ENCODE measurements at places on chromosomes 4 and X.

DNA sequence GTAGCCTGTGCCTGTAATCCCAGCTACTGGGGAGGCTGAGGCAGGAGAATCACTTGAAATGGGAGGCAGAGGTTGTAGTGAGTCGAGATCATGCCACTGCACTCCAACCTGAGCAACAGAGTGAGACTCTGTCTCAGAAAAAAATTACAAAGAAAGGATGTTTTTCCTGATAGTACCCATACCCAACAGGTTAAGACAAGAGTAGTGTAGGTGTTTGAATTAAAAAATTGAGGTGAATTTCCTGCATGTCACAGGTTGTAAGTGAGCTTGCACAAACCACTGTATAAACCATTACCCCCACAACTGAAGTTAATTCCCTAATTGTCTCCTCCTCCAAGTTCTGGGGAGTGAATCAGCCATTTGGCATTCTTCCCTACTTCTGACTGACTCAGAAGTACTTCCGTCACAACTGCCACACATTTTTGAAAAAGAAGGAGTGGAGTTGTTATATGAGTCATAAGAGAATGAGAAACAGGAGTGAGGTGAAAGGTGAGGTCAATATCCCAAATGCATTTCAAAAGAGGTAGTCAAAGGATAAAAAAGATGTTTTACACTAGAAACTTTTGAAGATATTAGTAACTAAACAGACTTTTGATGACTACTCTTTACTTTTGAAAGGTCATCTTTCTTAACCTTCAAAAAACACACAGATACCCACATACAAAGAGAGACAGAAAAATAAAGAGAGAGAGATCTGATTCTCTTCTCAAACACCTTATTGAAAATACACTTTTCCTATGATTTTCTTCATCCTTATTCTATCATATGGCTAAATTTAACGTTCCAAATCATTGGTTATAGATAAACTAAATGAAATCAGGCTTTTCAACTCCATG is 134.5 kb downstream of the BTC start:
- DNase-seq: no peak

- no peak for DNase-seq
These were observed 169.8 kb upstream of the JADE1 start for GRCh38 chr4:128639541-128640270.

- DNase-seq: no peak
These were observed 136.8 kb downstream of the KLF8 start for GRCh38 chrX:56368962-56369361.

GRCh38 chrX:30971774-30972603 is 82.9 kb upstream of the TAB3 start:
- no peak for DNase-seq

- no peak for DNase-seq
These were observed 235.7 kb downstream of the NKX6-1 start for GRCh38 chr4:84263415-84263814.

GRCh38 chr4:158035662-158036195 is 137.1 kb downstream of the GASK1B start:
- no peak for DNase-seq

DNA sequence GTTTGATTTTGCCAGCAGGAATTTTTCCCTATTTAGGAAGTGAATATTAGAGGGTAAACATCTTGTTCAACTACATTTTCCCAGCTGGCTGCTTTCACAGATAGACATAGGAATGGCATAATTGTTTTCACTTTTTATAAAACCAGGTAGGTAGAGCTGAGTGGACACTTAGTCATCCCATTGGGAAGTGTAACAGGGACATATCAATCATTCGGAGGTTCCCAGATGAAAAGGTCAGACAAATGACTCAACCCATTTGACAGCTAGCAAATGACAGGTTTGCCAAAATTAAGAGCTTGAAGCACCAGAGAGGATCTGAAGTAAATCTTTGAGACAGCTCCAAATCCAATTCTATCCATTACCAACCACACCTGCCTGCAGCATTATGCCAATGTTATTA is 205.3 kb downstream of the SLC39A8 start:
- no peak for DNase-seq

DNA sequence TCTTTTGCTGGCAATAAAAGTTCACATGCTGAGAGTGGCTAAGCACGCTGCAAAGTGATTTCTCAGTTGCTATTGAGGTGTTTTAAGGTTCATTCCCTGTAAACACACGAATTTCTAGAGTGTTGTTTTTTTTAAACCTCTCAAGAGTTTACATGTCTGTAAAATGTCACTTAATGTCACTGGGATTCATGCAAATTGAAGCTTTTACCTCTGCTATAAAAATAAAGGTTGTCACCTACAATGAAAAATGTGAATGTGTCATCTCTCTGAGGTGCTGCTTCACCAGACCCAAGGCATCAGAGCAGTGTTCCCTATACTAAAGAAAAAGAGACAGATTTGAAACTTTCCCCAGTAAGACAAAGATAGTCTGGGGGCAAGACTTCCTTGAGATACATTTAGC is 127.0 kb downstream of the PPA2 start:
- no peak for DNase-seq

DNA sequence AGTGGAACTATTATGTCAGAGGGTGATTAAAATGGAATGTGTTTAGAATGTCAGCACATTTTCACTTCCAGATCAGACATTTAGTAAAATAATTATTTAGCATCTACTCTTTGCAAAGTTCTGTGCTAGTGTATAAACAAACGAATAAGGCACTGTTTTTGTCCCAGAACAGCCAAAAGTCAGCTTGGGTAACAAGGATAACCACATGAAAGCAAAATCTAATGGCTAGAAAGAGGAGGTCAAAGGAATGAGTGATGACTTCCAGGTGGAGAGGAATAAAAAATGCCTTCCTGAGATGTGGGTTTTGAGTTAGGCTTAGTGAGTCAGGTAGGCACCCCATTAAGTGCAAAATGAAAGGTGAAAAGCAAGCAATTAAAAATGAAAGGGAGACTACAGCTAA is 112.6 kb downstream of the ATP10D start:
- no peak for DNase-seq

- no peak for DNase-seq
These were observed 78.3 kb upstream of the C1QTNF7 start for GRCh38 chr4:15349531-15349935.

GRCh38 chrX:17098516-17099247 is 152.2 kb downstream of the REPS2 start:
- peak; percentile 2 for DNase-seq

DNA sequence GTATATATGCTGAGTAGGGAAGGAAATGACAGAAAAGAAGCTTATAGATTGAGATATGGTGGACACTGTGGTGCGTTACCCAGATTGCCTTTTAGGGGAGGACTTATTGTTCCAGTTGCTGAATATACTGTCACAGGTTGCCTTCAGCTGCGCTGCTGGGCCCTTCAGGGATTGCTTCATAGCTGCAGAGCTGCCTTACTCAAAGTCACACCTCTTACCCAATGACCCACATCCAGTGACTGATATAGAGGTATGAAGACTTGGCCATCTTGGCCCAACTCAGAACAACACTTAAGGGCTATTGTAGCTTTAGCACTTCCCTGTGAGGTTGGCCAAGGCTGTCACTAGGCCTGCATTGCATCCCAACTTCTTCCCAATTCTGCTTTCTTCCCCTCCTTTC is 63.4 kb upstream of the TMEM164 start:
- DNase-seq: no peak

GRCh38 chr4:179894066-179894778 is 2349.0 kb upstream of the TENM3 start:
- DNase-seq: no peak

- DNase-seq: no peak
These were observed 43.2 kb downstream of the PCDH7 start for GRCh38 chr4:30763321-30763727.

- DNase-seq: no peak
These were observed 15.3 kb upstream of the SLC10A4 start for GRCh38 chr4:48467891-48468290.

DNA sequence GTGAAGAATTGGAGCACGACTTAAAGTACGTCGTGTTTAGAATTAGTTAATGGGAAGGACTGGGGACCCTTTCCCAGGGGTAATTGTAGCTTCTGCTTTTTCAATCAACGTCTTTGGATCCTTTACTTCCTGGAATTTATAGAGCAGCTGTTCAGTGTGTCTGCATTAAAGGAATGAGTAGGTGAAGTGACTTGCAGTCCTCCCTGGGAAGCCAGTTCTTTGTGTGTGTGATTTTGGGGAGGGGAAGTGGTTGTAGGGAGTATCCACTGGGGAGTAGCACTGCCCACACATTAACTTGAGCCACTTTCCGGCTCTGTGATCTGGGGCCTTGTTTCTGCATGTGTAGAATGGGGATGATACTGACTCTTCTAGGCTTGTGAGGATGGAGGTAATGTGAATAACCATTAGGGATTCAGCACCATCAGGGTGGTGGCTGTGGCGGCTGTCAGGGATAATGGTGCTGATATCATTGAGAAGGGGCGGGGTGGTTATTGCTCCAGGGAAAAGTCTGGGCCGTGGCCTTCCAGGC is 54.7 kb downstream of the TMEM131L start:
- no peak for DNase-seq

- no peak for DNase-seq
These were observed 2.0 kb downstream of the PCDH19 start for GRCh38 chrX:100407784-100408712.

DNA sequence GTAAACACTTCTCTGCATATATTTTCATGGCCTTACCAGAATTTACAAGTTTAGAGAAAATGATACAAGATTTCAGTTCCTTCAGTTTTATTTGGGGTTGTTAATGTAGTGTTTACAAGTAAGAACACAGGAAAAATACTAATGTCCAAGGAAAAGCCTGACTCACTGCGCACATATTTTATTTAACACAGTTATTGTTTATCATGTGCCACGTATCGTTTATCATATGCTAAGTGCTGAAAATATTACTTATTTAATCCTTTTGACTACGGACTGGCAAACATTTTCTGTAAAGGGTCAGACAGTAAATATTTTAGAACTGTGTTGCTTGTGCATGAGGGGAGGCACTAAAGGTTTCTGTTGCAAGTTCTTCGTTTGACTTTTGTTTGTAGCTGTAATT is 794 bp downstream of the HSD17B13 start:
- DNase-seq: no peak

GRCh38 chrX:80354966-80355465 is 65.2 kb upstream of the TENT5D start:
- DNase-seq: no peak

DNA sequence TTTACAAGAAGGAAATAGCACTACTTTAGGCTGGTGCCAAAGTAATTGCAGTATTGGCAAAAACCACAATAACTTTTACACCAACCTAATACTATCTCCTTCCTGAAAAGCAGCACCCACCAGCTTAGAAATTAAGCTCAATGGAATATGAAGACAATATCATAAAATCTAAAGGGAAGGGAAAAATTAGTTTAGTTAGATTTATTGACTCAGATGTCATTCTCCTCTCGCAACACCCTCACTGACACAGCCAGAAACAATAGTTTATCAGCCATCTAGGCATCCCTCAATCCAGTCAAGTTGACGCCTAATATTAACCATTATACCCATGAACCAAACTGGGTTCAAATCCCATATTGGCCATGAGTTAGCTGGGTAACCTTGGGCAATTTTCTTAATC is 820.4 kb upstream of the EPHA5 start:
- no peak for DNase-seq

DNA sequence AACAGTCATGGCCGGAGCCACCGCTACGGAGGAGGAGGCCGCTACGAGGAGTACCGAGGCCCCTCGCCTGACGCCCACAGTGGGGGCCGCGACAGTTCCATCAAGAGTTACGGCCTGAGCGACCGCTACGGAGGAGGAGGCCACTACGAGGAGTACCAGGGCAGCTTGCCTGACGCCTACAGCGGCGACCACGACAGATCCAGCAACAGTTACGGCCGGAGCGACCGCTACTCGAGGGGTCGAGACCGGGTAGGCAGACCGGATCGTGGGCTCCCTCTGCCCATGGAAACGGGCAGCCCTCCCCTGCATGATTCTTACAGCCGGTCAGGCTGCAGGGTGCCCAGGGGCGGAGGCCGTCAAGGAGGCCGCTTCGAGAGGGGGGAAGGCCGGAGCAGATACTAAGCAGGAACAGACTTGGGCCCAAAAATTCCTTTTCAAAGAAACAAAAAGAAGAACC is 3.1 kb downstream of the RBMXL3 start:
- no peak for DNase-seq

DNA sequence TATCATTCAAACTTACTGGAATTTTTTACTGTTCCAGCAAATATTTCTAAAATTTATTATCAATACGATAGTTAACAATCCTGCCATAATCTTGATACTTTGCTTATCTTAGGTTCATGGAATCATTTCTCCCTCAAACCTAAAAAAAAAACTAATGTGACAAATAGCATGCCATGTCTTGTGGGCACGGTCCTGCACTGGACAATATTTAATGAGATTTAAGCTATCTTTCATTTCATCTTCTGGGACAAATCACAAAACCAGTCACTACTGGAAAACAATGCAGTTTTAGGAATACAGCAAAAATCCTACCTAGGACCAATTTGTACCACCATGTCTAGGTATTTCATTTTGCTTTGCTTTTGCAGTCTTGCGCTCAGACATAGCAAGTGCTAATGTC is 93.7 kb downstream of the FRYL start:
- DNase-seq: no peak

- no peak for DNase-seq
These were observed 811 bp downstream of the SRD5A3 start for GRCh38 chr4:55346851-55347255.

- no peak for DNase-seq
These were observed 105.3 kb downstream of the AASDH start for GRCh38 chr4:56282004-56282403.

GRCh38 chr4:112564706-112565270 is 48.8 kb upstream of the NEUROG2 start:
- DNase-seq: no peak

GRCh38 chr4:84968925-84969324 is 2.4 kb upstream of the WDFY3 start:
- DNase-seq: no peak

GRCh38 chrX:22389556-22390179 is 117.0 kb downstream of the CBLL2 start:
- no peak for DNase-seq

DNA sequence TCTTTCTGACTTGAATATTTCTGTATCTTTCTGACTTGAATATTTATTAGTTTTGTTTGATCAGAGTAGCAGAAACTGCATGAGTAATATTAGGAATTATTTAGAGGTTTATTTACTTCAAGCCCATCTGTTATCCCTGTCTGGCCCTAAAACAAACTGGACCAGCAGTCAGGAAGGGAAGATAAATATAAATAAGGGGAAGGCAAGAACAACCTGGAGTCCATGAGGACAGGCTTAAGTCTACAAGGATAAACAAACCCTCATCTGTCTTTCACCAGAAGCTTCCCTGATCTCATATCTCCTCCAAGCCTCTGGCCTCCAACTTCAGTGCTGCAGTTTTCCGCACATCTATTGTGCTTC is 524.9 kb downstream of the CENPC start:
- no peak for DNase-seq

DNA sequence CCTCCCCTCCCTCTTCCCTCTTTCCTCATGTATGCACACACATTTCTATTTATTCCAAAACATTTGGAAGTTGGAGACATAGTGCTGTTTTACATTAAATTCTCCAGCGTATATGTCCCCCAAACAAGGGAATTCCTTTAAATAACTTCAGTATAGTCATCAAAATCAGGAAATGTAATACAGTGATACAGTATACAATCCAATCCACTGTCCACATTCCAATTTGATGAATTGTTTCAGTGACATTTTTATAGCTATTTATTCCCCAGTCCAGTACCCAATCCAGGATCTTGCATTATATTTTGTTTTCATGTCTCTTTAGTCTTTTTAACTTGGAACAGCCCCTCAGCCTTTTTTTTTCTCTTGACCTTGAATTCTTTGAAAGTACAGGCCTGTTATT is 233.0 kb downstream of the DKK2 start:
- no peak for DNase-seq

Data from T-helper 2 cell (primary cell).